ENCODE measurements at places on chromosomes 11 and 22.

GRCh38 chr11:11774928-11775327 lies 66.8 kb upstream of the USP47 start:
- no peak for DNase-seq

GRCh38 chr11:34468209-34468841 lies 29.6 kb downstream of the CAT start:
- peak; percentile 29 for DNase-seq

DNA sequence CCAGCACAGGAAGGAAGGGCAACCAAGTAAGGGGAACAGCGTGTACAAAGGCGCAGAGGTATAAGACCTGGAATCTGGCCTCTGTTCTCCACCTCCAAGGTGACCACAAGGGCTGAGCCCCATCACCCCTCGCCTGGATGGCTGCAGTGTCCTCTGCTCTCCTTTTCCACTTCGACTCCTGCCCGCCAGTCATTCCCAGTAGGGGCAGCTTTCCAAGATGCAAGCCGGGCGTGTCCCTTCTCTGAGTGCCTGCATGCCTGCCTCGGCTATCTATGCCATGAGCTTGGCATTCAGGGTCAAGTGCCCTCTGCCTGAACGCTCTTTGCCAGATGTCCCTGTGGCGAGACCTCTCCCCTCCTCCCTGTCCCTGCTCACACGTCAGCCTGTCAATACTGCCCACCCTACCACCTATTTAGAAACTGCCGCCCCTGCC lies 17.0 kb downstream of the FADS3 start:
- DNase-seq, result no peak

- DNase-seq, result no peak
These were observed 11.7 kb upstream of the FXYD6 start for GRCh38 chr11:117888139-117888566.

DNA sequence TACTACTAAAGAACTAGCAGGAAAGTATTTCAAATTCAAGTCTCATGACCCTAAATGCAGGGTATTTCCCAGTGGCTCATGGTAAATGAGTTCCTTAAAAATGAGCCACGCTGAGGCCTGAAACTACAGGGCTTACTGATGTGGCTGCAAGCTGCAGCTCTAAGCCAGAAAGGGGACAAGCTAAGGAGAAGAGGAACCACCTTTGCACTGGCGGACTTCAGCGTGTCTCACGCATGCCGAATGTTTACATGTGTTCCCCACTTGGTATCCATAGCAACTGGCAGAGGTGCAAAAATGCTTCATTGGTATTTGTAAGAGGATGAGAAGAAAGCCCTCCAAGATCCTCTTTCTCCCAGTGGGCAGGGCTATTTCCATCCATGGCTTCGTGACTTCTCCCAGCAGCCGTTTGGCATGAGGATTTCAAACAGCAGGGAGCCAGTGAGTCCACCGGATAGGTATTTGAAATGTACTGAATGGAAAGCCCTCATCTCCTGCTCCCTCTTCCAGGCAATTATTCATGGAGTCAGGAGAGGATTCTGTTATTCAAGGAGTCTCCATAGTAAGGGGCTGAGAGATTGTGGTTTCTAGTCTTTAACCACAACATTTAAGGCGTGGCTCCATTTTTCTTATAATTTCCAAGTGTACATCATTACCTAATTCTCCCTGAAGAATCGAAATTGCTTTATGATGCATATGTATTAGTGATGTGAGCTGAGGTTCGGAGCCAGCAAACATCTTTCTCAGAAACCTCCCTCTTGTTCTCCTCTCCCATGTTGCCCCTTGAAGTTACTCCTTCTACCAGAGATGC lies 55.3 kb upstream of the CD44 start:
- DNase-seq, result peak; percentile 38

DNA sequence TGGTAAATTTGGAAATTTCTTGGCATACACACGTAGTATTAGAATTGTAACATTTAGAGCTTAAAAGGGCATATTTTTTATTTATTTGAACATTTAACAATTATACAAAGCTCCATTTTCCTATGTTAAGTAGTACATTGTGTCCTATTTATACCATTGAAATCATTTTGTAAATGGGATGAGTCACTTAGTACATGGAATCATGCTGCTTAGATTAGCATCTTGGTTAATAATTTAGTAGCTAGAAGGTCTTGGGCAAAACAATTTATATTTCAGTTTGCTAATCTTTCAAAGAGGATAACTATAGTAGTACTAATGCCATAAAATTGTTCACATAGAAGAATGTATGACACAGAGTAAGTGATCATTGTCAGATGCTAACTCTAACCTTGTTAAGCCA lies 450.1 kb upstream of the LUZP2 start:
- no peak for DNase-seq

DNA sequence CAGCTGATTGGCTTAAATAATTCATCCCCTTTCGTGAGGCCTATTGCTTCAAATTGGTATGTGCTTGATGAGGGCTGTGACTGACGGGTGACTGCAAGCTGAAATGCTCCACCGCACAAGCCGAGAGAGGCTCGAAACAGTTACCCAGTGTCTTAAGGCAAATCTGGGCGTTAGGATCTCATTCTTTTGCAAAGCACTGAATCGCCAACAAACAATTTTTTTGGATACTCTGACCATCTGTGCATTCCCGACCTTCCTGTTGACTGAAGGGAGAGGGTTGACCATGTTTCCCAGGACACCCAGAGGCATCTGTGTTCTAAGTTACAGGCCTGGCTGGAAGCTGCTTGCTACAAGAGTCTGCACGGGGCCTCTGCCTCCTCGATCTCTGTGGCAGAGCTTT lies 32.1 kb downstream of the CACNG2 start:
- no peak for DNase-seq

DNA sequence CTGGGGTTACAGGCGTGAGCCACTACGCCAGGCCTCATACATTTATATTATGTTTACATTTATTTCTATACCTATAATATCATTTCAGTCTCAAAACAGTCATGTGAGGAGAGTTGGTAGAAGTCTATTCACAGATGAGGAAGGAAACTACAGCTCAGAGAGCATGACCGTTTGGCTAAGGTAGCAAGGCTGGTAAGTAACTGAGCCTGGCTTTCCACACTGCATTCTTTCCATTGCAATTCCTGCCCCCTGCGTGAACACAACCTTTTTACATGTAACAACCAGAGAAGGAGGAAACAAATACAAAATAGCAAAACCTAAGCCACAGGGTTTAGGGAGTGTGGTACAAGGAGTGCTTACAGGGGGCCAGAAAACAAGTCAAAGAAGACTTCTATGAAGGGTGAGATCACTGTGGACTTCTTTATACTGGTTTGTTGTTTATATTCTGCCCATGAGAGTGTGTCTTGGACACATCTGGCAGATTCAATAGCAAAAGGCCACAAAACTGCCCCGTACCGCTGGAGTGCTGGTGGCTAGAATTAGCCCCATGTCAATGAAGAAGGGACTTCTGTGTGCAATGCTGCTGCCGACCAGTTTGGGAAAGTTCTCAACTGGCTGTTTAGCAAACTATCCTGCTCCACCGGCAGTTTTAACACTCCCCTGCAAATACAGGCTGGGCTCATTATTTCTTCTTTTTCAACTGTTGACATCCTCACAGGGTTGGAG lies 19.0 kb downstream of the MICAL3 start:
- DNase-seq, result no peak

DNA sequence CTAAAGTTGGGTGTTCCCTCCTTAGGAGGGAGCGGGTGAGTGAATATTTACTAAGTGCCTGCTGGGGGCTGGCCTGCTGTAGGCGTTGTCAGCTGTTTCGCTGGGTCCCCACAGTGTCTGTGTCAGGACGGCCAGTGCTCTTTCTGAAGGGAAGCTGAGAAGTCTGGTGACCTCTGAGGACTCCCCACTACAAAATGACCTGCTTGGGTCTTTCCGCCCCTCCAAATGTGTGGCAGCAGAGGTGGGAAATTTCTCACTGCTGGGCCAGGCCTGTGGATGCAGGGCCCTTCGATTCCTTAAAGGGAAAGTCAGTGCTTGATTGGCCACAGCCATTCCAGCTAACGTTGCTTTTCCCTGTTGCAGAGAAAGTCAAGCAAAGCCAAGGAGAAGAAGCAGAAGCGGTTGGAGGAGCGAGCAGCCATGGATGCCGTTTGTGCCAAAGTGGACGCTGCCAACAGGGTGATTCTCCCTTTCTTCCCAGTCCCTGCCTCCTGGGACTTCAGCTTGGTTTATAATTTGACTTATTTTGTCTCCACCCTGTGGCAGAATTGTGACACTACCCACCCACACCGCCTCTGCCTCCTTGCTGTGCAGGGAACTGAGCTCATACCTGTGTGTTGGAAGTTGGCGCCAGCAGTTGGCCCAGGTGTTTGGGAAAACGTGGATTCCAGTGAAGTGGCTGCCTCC lies 6.8 kb downstream of the NAA40 start:
- DNase-seq, result peak; percentile 13

DNA sequence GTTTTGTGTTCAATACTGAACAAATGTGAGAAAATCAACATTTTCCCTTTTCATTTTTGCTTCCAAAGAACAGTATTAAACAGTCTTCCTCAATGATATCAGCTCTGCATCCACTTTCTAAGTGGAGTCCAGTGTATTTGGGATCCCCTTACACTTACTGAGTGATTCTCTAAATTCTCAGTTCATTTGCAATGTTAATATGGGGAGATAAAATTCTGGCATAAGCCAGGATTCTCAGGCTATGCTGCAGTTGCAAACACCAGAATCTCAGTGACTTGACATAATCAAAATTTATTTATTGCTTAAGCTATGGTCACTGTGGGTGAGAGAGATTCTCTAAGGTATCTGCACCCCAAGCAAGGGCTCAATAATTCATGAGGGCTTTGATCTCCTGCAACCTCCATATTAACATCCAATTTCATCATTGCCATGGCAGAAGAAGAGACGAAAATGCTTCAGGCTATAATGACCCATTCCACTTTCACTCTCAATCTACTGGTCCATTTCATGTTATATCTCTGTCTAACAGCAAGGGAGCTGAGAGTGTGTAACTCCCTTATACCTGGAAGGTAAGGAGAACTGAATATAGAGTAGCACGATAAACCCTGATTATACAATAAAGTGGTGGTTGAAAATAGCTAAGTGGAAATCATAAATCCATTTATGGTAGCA lies 64.1 kb upstream of the CARD18 start:
- DNase-seq, result no peak

DNA sequence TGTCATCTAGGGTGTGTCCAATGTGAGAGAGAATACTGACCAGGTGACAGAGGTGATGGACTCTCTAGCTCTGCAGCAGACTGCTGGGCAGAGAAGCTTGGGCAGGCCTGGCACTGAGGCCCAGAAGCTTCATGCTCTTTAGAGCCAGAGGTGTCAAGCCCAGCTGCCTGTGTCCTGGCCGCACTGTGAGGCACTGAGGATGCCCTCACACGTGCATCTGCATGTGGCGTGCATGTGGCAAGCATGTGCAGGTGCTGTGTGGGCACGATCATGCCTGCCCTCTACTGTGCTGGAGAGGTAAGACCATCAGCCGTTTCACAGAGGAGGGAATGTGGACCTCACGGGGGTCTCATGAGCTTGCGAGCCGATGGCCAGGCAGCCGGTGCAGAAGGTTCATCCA lies 15.8 kb upstream of the TXNRD2 start:
- DNase-seq, result no peak

GRCh38 chr11:113634940-113635575 lies 71.0 kb downstream of the TMPRSS5 start:
- DNase-seq, result no peak

- no peak for DNase-seq
These were observed 131.0 kb downstream of the FBXO7 start for GRCh38 chr22:32605576-32605975.

- no peak for DNase-seq
These were observed 284.6 kb downstream of the GUCY1A2 start for GRCh38 chr11:106733635-106734034.

- no peak for DNase-seq
These were observed 74.2 kb downstream of the KCNQ1 start for GRCh38 chr11:2518983-2519340.

DNA sequence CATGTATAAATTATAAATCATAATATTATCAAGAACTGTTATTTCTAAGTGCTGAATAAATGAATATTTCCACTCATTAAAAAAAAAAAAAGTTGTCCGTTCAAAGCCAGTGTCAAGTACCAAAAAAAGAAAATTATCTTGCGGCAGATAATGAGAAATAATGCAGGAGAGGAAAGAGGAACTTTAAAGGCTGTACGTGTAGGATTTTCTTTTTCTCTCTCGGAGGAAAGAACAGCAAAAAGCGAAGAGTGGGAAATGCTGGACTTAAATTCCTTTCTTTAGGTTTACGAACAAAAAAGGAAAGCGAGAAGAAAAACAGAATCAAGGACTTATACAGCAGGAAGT lies 999 bp upstream of the CCDC83 start:
- DNase-seq, result no peak

DNA sequence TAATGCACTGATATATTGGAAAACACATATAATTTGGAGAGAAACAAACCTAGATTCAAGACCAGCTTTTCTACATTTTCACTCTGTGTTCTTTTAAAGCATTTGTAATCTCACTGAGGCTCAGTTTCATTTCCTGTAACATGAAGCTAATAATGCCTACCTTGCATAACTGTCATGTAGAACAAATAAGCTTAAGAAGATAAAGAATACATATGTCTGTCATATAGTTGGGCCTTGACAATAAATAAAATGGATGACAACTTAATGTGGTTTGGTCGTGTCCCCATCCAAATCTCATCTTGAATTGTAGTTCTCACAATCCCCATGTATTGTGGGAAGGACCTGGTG lies 35.2 kb upstream of the FIBIN start:
- DNase-seq, result no peak

DNA sequence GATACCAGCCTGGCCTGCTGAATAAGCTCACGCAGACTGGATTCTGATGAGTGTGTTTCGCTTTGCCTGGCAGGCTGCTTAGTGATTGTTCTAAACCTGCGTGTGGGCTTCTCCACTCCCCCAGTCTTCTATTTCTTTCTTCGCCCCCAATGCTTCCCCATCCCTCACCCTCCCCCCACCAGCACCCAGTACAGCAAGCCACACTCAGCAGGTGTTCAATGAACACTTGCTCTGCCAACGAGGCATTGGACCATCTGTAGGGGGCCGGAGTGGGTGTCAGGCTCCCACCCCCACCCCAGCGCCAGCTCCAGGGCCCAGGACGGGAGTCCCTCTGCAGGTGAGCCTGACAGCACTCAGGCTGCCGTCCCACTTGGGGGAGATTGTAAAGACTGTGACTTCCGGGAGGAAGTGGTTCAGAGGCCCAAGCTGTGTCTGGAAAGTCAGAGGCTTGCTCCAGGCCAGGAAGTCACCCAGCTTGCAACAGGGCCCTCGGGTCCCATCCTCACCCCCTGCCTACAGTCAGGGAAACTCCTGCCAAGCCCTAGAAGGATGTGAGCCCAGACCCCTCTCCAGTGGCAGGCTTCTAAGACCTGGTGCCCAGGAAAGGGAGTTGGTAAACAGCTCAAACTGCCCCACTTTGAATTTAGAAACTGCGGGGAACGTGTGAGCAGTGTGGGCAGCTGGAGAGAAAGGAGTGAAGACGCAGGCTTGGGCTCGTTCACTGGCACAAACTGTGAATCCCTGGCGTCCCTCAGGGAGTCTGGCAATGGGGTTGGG lies 66.3 kb upstream of the PRDM11 start:
- peak; percentile 31 for DNase-seq
